Prostate gland (tissue), 2 donors: ENCODE measurements at places on chromosomes 12 and 14. TPM values are rescaled to one million over a fixed set of nuclear protein-coding genes. Genes with fewer than 3 reads are reported as not detected.

- DNase-seq: no peak
These were observed 105.1 kb downstream of the TMTC3 start for GRCh38 chr12:88247241-88247643.

GRCh38 chr12:63036216-63036973, 101.4 kb upstream of the PPM1H start:
- DNase-seq: no peak

Gene GLIPR1
- total RNA-seq: 2.7 TPM

Gene ATG14
- total RNA-seq: 12.5 TPM

Gene SERPINA9
- not detected for total RNA-seq

Gene TBX5
- total RNA-seq: 0.34 TPM

Gene TEX52
- 0.85 TPM for total RNA-seq
